Anterior cingulate cortex (tissue), 58 donors: ENCODE measurements at places on chromosomes 13 and 19.

DNA sequence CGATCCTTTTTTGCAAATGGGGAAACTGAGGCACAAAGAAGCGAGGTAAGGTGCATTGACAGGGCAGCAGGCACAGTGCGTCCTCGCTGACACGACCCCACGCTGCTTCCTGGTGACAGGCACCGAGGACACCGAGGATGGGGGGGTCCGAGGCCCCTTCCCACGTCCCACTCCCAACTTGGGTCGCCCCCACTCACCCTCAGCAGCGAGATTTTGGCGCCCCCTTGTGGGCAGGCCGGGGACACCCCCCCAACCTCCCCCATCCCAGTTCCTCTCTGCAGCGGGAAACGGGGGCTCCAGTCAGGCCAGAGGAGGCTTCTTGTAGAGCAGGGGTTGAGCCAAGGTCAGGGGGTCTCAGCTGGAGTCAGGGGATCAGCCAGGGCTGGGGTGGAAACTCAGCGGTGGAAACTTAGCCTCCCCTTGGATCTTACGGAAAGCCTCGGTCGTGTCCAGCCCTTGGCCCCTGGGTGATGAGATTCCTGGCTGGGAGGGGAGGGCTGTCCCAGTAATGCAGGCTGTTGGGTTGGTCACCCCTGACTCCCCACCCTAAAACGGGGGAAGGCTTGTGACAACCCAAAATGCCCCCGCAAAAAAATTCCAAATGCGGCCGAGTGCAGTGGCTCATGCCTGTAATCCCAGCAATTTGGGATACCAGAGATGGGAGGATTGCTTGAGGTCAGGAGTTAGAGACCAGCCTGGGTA lies 8.2 kb downstream of the SMIM24 start:
- DNase-seq = no peak

DNA sequence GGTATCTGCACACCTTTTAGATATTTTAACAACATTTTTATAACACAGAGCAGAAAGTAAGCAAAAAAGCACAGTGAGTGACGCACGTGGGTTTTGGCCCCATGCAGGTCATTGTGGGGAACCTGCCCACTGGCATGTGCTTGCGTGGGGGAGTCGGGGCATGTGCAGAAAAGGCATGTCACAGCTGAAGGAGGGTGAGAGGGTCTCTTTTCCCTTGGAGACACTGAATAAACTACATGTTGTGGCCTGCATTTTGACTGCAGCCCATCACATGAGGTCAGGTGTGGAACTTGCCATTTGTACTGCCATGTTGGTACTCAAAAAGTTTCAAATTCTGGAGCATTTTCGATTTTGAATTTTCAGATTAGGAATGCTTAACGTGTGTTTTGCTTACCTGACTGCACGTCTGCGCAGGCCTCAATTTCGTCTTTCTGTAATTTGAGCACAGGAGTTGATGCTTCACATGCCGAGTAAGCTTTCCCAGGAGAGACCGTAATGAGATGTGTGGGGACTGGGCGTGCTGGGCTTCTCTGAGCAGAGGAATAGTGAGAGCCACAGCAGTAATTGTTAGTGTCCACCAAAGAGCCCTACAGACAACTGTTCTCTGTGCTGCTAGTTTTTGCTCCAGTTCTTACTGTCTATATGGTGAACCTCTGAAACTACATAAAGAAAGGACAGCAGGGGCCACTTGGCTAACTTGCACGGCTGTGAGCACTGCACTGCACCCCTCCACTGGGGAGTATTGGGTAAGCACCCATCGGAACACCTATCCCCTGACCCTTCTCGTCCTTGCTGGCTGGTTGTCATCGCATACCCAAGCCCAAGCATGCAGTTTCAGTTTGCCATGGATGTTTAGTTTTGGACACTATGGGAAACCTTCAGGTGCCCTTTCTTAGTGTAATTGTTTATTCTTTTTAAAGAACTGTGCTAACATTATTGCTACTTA lies 72.9 kb upstream of the GPR183 start:
- DNase-seq = no peak

- DNase-seq = no peak
Observed at GRCh38 chr13:87684850-87685742, 13.9 kb downstream of the SLITRK5 start.

DNA sequence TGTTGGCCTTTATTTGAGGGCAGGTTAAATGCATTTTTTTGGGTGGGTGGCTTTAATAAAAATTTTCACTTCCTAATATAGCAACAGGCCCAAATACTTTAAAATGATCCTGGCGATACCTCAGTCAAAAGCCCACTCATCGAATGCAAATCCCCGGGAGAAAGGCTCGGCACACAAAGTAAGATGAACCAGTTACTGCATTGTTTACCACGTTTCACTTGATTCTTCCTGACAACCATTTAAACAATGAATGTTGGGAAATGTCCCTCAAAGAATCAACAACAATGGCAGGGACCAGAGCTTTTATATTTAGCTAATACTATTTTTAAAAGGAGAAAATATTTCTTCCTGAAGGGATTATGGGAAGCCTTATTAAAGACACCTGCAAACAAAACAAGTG lies 187.7 kb downstream of the ABCC4 start:
- DNase-seq = no peak

- no peak for DNase-seq
Observed at GRCh38 chr13:110589793-110590390, 25.5 kb upstream of the NAXD start.

GRCh38 chr13:66689037-66689619 lies 541.0 kb downstream of the PCDH9 start:
- DNase-seq = no peak

GRCh38 chr19:17170538-17171297 lies 44.4 kb upstream of the USE1 start:
- DNase-seq = no peak

DNA sequence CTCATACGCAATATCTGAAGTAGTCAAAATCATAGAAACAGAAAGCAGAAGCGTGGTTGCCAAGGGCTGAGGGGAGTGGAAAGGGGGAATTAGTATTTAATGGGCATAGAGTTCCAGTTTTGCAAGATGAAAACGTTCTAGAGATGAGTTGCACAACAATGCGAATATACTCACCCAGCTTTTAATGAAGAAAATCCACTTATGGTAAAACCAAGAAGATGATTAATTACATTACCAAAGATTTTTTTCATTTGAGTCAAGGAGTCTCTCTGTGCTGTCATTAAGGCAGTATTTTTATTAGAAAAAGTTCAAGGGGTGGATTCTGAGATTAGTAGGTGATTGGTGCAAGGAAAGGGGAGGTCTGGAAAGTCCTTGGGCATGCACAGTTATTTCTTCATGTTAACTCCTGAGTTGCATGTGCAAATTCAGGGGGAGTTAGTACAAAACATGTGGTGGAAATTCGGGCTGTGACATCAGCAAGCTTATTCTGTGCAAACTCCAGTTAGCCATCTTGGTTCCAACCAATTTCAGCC lies 6.9 kb upstream of the CBY2 start:
- no peak for DNase-seq

GRCh38 chr19:1840541-1841115 lies 7.7 kb downstream of the REXO1 start:
- DNase-seq = no peak
